ENCODE measurements at places on chromosomes 1 and 21.
A peak's percentile ranks its signal among the peaks of the same experiment; 100 is the strongest.

DNA sequence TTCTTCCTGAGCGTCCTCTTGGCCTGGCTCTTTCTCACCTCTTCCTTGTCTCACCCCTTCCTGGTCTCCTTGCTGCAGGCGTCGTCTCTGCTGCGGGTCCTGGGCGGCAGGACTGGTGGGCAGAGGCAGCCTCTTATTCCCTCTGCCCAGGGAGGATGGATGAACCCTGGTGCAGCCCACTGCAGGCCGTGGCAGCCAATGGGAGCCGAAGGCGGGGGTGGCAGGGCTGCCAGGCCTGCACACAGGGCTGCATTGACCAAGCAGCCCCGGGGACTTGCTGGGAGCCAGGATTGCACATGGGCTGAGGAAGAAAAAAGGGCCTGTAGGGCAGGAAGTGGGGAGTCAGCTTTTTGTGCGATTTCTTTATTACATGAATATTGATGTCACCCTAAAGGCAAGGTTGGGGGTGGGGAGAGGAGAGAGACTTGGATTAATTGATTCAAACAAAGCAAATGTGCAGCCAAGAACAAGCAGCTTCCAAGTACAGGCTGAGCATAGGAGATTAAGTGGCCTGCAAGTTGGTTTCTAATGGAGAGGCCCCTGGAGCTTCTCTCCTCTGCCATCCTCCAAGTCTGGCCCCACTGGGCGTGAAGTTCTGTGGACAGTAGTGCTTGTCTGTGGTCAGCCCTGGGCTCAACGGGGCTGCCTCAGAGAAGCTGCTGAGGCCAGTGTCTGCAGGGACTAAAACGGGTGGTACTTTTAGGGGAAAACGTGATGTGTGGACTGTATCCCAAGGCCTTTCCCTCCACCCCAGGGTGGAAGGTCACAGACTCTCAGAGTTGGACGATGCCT lies at the start of gene S100B:
Gene S100B (minus strand): TSS at position 108 of the 792 bp plus-strand sequence. CDS start 2,667 bp downstream, outside the sequence.
- no peak for DNase-seq

- no peak for DNase-seq
Measured at GRCh38 chr1:113993072-113993471, 13.8 kb downstream of the OLFML3 start.

- DNase-seq: no peak
Measured at GRCh38 chr1:102296116-102296515, 299.4 kb upstream of the OLFM3 start.

DNA sequence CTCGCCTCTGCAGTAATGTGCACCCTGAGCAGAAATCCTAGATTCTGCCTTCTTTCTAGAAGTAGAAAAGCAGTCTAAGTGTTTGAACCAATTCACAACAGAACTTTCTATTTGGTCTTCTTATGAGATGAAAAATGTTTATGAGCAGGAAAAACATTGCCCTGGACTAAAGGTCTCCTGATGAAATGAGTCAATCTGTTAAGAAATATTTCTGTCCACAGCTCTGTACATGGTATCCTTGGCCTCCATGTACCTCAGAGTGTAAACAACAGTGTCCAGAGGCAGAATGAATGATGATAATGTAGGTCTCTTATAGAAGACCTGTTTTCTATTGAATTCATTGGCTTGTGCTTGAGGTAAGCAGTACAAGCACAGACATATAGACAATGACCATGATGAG lies 6.2 kb upstream of the APCS start:
- no peak for DNase-seq

- peak; percentile 79 for DNase-seq
Measured at GRCh38 chr1:89633248-89633799, 404 bp downstream of the LRRC8C start.

- no peak for DNase-seq
Measured at GRCh38 chr1:179310291-179310690, 16.7 kb downstream of the SOAT1 start.

GRCh38 chr1:202854787-202855186 lies 34.2 kb downstream of the RABIF start:
- DNase-seq: no peak
